ENCODE measurements at places on chromosomes 12 and 14. TPM values are rescaled to one million over a fixed set of nuclear protein-coding genes. Genes with fewer than 3 reads are reported as not detected.

The PLCZ1 gene
- not detected for total RNA-seq

The GALNT8 gene
- not detected for total RNA-seq

The PAPLN gene
- total RNA-seq: 2.4 TPM

DNA sequence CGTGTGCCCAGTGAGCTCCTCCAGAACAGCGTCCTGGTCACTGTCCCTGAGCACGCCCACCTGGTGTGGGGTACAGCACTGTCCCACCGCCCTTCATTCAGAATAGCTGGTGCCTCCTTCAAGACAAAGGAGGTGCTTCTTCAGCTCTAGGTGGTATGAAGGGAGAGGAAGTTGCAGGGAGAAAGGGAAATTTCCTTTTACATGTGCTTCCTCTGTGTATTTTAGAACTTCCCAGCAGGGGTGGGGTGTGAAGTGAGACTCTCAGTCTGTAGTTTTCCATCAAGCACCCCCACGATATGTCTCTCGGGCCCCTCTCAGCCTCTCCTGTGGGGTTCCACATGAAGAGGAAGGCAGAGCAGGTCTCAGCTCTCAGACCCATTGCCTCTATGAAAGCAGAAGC lies 1.2 kb upstream of the SLC6A12 start:
- no peak overlapping the region for H3K4me3 ChIP-seq
- peaks cover 6% of the 10 kb centered on the region for H3K4me1 ChIP-seq
- no peak overlapping the region for H3K27ac ChIP-seq
- H3K27me3 ChIP-seq: peaks cover 42% of the 10 kb centered on the region
- no peaks in the 10 kb centered on the region for H3K36me3 ChIP-seq
- DNase-seq: no peak

DNA sequence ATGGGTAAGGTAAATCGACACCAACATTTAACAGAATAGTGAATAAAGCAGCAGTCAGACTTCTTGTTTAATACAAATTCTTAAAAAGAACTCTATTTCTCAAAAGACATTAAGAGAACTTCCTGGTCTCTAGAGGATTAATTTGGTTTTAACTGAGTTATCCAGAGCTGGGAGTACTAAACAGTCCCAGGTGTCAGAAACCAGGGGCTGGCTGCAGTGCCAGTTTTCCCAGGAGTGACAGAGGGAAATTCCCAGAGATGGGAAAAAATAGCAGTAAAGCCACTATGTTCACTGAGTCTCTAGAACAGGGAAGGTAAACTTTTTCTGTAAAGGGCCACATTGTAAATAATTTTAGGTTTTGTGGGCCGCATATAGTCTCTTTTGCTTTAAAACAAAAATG lies 8.8 kb downstream of the ATP5MC2 start:
- H3K4me1 ChIP-seq: peaks cover 11% of the 10 kb centered on the region
- no peak for DNase-seq
- no peaks in the 10 kb centered on the region for H3K27me3 ChIP-seq
- H3K4me3 ChIP-seq: no peak overlapping the region

DNA sequence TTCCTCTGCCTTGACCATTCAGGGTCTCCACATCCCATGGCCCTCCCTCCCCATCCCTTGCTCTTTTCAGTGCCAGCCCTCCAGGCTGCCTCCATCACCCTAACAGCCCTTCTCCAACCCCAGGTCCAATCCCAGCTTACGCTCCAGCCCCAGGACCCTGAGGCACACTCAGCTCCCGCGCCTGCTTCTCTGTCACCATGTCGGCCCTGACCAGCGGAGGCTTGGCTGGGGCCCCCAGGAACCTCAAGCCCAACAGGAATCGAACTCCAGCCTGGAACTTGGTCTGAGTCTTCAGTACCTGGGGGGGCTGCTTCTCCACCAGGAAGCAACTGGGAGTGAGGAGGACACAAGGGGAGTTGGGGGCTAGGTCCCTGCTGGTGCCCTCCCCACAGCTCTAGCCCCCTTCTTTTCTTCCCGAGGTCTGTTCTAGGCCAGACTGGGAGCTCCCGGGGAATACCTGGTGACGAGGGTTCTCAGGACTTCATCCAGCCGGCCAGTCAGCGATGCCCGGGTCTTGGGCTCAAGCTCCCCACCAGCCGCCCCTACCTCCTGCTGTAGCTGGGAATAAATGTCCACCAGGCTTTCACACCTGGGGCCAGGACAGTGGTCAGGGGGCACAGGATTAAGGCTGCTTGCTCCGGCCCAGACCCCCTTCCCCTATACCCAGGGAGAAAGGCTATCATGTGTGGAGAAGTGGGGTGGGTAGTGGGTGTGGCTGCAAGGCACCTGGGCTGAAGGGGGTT lies 6.0 kb downstream of the STAT6 start:
- H3K27me3 ChIP-seq: peaks cover 3% of the 10 kb centered on the region
- H3K4me3 ChIP-seq: no peak overlapping the region
- H3K27ac ChIP-seq: no peak overlapping the region
- H3K4me1 ChIP-seq: peaks cover 23% of the 10 kb centered on the region
- DNase-seq: no peak

GRCh38 chr14:75449696-75450095 lies 21.9 kb downstream of the JDP2 start:
- H3K4me1 ChIP-seq: peaks cover 51% of the 10 kb centered on the region
- H3K4me3 ChIP-seq: no peak overlapping the region
- H3K27ac ChIP-seq: peak overlapping the region; percentile 64
- peaks cover 3% of the 10 kb centered on the region for H3K27me3 ChIP-seq
